Fibroblast of lung (primary cell): ENCODE measurements at places on chromosomes 16 and 17. TPM values are rescaled to one million over a fixed set of nuclear protein-coding genes. Genes with fewer than 3 reads are reported as not detected.

FAM234A gene
- 53.7 and 64.8 TPM in 2 replicates for polyA plus RNA-seq

OR2C1 gene
- polyA plus RNA-seq: 0.09 and 0.31 TPM in 2 replicates

CRYM gene
- polyA plus RNA-seq: 0.06 and 0.30 TPM in 2 replicates

GNGT2 gene
- 3.7 TPM in 1 of 2 replicates, not detected in the other for polyA plus RNA-seq

- DNase-seq: peak; percentile 67
Observed at GRCh38 chr17:57485566-57485865, 229.2 kb downstream of the MSI2 start.

DNA sequence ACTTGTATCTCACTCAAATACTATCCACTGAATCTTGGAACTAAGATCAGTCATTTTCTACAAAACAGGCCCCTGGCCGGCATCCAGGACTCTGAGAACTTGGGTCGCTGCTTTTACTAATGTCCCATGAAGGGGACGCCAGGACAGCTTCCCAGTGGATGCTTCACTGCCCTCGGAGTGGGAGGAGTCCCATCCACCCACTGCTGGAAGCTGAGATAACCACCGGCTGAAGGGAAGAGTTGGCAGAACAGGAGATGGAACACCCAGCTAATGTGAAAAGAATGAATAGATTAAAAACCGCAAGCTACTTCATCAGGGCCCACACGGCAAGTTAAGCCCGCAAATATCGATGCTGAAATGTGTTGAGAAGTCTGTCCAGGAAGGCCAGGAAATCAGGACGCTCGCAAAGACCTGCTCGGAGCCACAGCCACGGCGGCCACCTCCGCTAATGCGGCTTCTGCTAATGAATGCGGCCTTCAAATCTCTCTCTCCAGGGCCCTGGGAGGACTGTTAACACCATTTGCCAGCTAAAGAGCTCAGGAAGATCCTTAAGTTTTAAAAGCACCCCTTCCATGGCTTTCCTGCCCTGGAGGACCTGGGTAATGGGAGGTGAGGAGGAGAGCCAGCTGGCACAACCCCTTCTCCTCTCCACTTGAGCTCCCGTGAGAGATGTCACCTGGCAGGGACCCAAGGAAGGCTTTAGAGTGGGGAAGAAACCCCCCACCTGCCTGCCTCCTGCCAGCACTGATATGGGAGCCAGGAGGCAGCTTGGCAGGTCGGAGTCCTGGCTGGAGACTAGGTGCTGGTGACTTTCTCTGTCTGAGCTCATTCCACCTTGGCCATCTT, 226.6 kb upstream of the RPL38 start:
- DNase-seq: peak; percentile 73

GRCh38 chr17:76152591-76152990, 11.5 kb upstream of the FOXJ1 start:
- DNase-seq: no peak

DNA sequence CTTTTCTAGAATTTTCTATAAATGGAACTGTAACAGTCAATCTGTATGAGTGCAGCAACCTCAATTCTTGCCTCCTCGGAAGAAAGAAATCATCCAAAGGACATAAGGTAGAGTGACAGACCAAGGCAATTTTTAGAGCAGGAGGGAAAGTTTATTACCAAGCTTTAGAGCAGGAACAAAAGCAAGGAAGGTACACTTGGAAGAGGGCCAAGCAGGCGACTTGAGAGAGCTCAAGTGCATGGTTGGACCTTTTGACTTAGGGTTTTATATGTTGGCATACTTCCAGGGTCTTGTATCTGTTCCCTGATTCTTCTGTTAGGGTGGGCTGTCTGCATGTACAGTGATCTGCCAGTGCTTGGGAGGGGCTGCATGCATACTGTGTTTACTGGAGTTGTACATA, 50.3 kb downstream of the SCNN1G start:
- DNase-seq: no peak

- DNase-seq: no peak
Observed at GRCh38 chr17:81428516-81428915, 33.3 kb downstream of the BAHCC1 start.

GRCh38 chr17:31647661-31648060, 211.4 kb downstream of the COPRS start:
- no peak for DNase-seq

DNA sequence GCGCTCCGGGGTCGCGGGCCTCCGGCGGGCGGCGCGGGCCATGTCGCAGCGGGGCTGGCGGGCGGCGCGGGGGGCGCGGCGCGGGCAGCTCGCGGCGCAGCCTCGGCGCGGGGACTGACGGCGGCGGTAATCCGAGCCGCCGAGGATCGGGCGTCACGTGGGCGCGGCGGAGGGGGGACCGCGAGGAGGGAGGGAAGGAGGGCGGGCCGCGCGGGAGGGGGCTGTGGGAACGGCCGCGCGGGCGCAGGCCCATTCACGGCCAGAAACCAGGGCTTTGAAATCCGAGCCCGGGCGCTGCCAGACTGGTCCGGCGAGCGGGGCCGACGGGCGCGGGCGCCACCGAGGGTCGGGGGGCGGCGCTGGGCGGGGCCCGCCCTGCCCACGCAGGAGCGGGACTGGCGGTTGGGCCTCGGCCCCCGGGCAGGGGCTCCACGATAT, at the start of gene MTSS2:
Gene MTSS2 (minus strand): TSS at position 116 of the 438 bp plus-strand sequence. CDS start 262 bp downstream, outside the sequence.
- peak; percentile 86 for DNase-seq
